ENCODE measurements at places on chromosomes 5 and 9.

DNA sequence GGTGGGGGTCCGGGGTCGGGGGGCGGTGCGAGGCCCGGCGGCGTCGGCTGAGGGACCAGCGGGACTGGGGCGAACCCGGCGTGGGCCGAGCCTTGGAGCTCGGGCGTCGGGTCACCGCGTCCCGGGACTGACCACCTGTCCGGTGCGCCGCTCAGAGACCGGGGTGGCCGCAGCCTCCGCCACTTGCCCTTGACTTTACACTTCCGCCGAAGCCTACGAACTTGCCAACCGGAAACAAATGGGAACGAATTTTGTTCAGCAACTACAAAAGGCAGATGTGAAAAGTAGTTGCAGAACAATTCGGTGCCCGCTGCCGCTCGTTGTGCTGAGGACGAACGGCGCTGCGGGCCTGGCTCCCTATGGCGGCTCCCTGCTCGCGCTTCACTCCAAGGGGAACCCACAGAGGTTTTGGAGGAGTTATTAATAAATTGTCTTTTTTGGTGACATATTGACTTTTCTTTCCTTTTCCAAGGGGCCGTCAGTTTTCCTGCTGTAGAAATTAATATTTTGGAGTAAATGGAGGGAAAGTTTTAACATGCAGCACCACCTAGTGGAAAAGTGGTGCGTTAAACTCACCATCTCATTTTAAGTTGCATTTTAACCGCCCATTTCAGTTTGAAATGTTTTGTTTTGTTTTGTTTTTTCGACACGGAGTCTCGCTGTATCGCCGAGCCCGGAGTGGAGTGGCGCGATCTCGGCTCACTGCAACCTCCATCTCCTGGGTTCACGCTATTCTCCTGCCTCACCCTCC, 490 bp downstream of the PCBD2 start:
- peak; percentile 63 for DNase-seq

DNA sequence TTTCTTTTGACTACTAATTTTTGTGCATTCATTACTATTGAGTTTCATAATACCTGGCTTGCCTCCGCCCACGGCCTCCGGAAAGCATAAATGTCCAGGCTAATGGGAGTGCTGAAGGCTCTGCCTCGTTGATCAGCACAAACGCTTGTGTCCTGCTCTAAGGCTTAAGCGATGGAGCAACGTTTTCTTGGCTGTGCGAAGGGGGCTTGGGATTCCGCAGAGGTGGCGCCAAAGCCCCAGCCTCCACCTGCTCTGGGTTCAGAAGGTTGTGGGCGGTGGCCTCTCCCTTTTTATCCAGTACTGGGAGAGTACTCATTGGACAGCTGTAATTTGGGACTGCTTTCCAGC, 19.7 kb downstream of the ANXA2R start:
- peak; percentile 38 for DNase-seq

DNA sequence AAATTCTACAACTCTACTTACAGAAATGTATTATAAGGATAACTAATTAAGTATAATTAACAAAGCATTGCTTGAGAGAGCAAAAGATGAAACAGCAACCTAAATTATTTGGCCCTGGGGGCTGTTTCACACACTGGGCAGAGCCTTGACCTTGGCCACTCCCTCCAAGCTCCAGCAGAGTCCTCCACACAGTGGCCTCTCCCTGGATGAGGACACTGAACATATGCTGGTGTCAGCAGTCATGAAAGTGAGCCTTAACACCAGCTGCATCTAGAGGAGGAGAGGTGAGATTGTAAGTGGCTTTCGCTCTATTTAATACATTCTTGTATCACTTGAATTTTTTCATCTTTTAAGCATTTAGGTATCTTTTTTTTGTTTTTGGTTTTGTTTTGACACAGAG, 23.3 kb upstream of the ZDHHC12 start:
- no peak for DNase-seq

GRCh38 chr5:10630126-10630525, 66.3 kb downstream of the ANKRD33B start:
- no peak for DNase-seq

GRCh38 chr5:72441862-72442540, 65.2 kb downstream of the ZNF366 start:
- no peak for DNase-seq

DNA sequence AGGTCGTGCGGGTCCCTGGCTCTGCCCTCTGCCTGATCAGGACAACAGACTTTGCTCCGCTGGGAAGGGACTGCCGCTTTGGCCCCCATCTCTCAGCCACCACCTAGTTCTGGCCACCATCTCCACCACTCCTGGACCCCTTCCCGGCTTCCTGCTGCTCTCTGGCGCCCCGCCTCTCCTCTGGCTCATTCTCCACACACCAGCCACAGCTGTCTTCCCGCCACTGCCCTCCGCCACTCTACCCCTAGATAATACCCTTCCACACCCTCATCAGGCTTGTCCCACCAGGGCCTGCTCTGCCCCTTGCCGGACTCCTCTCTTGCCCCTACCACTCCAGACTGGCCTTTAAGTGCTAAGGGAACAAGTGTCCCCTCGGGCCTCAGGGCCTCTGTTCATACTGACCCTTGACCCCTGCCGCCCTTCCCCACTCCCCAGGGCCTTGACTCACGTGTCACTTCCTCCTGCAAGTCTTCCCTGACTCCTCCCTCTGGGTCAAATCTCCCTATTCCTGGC, 3.0 kb upstream of the CDX1 start:
- DNase-seq, result no peak

Measured in activated CD4-positive, alpha-beta T cell treated with anti-CD3 and anti-CD28 coated beads for 4 hours (primary cell).